Heart left ventricle (tissue), 16 donors: ENCODE measurements at places on chromosomes 12 and 14. TPM values are rescaled to one million over a fixed set of nuclear protein-coding genes. Genes with fewer than 3 reads are reported as not detected.
A peak's percentile ranks its signal among the peaks of the same experiment; 100 is the strongest.

DNA sequence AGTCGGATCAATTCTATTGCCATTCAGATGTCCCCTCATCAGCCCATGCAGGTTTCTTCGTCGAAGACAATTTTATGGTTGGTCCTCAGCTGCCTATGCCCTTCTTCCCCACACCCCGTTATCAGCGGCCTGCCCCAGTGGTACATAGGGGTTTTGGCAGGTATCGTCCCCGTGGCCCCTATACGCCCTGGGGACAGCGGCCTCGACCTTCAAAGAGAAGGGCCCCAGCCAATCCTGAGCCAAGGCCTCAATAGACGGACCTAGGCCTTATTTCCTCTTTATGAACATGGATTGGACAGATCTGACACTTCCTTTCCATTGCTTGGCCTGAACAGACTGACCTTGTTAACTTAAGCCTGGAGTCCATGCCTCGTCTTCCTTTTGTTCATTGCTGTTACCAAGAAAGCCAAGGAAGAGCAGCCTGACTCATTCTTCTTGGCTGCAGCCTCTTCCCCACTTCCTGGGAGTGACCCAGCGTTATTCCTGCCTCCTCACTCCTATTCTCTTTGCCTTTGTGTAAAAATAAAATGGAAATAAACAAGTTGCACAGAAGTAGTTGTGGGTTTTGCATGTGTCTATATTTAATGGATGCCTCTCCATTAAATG is 156.5 kb upstream of the AMIGO2 start:
- H3K4me3 ChIP-seq = no peak overlapping the region
- no peaks in the 10 kb centered on the region for H3K4me1 ChIP-seq
- H3K27ac ChIP-seq = peak overlapping the region; percentile 37
- no peaks in the 10 kb centered on the region for H3K36me3 ChIP-seq
- no peak for DNase-seq

DNA sequence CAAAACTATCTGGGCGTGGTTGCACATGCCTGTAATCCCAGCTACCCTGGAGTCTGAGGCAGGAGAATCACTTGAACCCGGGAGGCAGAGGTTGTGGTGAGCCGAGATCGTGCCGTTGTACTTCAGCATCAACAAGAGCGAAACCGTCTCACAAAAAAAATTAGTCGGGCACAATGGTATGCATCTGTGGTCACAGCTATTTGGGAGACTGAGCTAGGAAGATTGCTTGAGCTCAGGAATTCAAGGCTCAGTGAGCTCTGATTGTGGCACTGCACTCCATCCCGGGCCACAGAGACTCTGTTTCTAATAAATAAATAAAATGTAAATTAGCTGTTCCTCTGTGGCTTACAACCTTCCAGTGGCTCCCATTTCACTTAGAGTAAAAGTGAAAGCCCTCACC is 28.0 kb downstream of the RCOR1 start:
- H3K4me3 ChIP-seq = no peak overlapping the region
- H3K27ac ChIP-seq = no peak overlapping the region
- no peaks in the 10 kb centered on the region for H3K27me3 ChIP-seq
- DNase-seq = no peak
- no peaks in the 10 kb centered on the region for H3K4me1 ChIP-seq

Gene CRIP2
- polyA plus RNA-seq = 1,402 TPM

Gene ADAM21
- polyA plus RNA-seq = not detected

Gene FAIM2
- 5.0 TPM for polyA plus RNA-seq

- no peak for DNase-seq
- no peaks in the 10 kb centered on the region for H3K4me1 ChIP-seq
Measured at GRCh38 chr12:87656311-87656710, 372.9 kb downstream of the C12orf50 start.

Gene TSHR
- polyA plus RNA-seq = not detected

- H3K4me1 ChIP-seq = peaks cover 15% of the 10 kb centered on the region
- H3K4me3 ChIP-seq = no peak overlapping the region
- DNase-seq = peak; percentile 76
- H3K27ac ChIP-seq = no peak overlapping the region
- H3K36me3 ChIP-seq = no peaks in the 10 kb centered on the region
- H3K27me3 ChIP-seq = no peaks in the 10 kb centered on the region
Measured at GRCh38 chr12:131074221-131075083, 120.7 kb downstream of the ADGRD1 start.

DNA sequence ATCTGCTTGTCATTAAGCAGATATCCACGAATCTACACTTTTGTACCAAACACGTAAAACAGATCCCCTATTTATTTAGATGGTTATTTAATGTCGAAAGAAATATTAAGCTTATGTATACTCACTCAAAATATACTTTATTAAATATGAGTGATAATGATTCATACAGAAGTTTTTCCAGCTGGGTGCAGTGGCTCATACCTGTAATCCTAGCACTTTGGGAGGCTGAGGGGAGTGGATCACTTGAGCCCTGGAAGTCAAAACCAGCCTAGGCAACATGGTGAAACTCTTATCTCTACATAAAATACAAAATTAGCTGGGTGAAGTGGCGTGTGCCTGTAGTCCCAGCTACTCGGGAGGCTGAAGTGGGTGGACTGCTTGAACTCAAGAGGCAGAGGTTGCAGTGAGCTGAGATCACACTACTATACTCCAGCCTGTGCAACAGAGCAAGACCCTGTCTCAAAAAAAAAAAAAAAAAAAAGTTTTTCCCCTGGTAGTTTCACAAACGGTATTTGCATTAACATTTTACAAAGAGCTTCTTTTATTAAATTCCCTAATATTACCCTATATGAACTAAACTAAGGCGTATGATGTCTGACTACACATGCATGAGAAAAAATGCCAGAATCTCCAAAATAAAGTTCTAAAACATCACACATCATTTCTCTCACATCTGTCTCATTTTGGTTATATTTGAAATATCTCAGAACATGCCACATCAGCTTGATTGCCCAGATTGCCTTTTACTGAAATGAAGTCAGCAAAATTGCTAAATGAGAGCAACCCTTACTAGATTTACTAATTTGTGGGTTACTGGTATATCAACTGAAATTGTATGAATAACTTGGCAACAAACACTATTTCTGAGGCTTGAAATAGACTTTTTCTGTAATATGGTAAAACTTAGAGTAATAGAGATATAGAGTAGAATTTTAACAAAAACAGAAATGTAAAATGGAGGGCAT is 74.9 kb downstream of the PAWR start:
- no peak for DNase-seq
- H3K27me3 ChIP-seq = no peaks in the 10 kb centered on the region
- no peaks in the 10 kb centered on the region for H3K36me3 ChIP-seq
- H3K4me1 ChIP-seq = no peaks in the 10 kb centered on the region

GRCh38 chr12:79274501-79275064 is 410.0 kb downstream of the SYT1 start:
- H3K27me3 ChIP-seq = no peaks in the 10 kb centered on the region
- DNase-seq = no peak
- H3K4me3 ChIP-seq = no peak overlapping the region

GRCh38 chr12:106179086-106179485 is 40.3 kb upstream of the NUAK1 start:
- H3K4me3 ChIP-seq = no peak overlapping the region
- no peaks in the 10 kb centered on the region for H3K36me3 ChIP-seq
- H3K27ac ChIP-seq = peak overlapping the region; percentile 17
- DNase-seq = peak; percentile 49
- peaks cover 25% of the 10 kb centered on the region for H3K4me1 ChIP-seq

GRCh38 chr12:117850048-117850447 is 118.7 kb downstream of the KSR2 start:
- no peaks in the 10 kb centered on the region for H3K27me3 ChIP-seq
- no peaks in the 10 kb centered on the region for H3K36me3 ChIP-seq
- no peaks in the 10 kb centered on the region for H3K4me1 ChIP-seq
- no peak overlapping the region for H3K4me3 ChIP-seq

- H3K36me3 ChIP-seq = no peaks in the 10 kb centered on the region
- H3K4me3 ChIP-seq = no peak overlapping the region
- no peaks in the 10 kb centered on the region for H3K4me1 ChIP-seq
Measured at GRCh38 chr12:54680374-54680773, 32.2 kb upstream of the DCD start.

DNA sequence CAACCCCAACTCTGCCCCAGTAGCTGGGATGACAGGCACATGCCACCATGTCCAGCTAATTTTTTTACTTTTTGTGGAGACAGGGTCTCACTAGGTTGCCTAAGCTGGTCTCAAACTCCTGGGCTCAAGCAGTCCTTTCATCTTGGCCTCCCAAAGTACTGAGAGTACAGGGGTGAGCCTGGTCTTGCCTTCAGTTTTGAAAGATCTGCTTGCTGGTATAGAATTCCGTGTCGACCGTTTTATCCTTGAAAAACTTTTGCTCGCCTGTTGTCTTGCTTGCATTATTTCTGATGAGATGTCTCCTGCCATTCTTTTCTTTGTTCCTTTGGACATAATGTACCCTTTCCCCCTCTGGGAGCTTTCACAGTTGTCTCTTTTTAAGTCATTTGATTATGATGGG is 92.0 kb upstream of the DYNC1H1 start:
- H3K27me3 ChIP-seq = no peaks in the 10 kb centered on the region
- H3K27ac ChIP-seq = no peak overlapping the region
- no peak for DNase-seq
- H3K4me3 ChIP-seq = no peak overlapping the region
- H3K4me1 ChIP-seq = peaks cover 29% of the 10 kb centered on the region
- no peaks in the 10 kb centered on the region for H3K36me3 ChIP-seq

Gene SPTLC2
- 12.0 TPM for polyA plus RNA-seq

DNA sequence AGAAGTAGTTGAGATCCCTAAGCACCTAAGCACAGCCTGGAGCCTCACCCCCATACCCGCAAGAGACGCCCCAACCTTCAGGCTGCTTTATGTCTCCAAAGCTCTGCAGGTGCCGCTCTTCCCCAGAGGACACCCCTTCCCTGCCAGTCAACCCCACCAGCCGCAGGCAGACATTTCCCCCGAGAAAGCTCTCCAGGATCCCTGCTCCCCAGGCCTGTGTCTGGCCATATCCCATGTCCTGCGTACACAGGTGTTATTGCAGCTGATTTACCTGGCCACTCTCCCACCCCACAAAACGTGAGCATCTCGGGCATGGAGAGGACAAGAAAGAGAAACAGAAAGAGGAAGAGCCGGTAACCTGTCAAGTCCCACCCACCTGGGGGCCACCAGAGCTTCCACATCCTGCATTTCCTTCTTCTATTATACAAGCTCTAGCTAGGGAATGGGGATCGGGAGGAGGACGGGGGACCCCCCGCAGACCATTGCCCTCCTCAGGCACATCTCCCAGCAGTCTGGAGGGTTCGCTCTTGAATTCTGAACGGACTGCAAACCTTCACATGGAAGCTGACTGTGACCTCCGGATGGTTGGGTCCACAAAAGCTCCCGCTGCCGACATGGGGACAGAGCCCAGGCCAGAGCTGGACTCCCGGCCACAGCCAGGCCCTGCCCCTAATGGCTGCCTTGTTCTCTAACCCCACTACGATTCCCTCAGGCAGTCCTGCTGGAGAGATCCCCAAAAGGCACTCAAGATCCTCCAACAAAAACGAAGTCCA is 17.6 kb downstream of the CCDC88C start:
- H3K4me1 ChIP-seq = peaks cover 57% of the 10 kb centered on the region
- H3K4me3 ChIP-seq = peak overlapping the region; percentile 31
- peaks cover 15% of the 10 kb centered on the region for H3K27me3 ChIP-seq
- H3K36me3 ChIP-seq = no peaks in the 10 kb centered on the region
